EH (cell line): ENCODE measurements at places on chromosomes 1 and 21.
A peak's percentile ranks its signal among the peaks of the same experiment; 100 is the strongest.

- no peak for DNase-seq
Observed at GRCh38 chr21:14985306-14985705, 79.5 kb downstream of the NRIP1 start.

- no peak for DNase-seq
Observed at GRCh38 chr1:153133267-153133666, 17.4 kb downstream of the SPRR2G start.

GRCh38 chr1:184895086-184895485 is 79.2 kb downstream of the NIBAN1 start:
- no peak for DNase-seq

GRCh38 chr1:89085781-89086180 is 20.8 kb upstream of the GBP1 start:
- peak; percentile 58 for DNase-seq

DNA sequence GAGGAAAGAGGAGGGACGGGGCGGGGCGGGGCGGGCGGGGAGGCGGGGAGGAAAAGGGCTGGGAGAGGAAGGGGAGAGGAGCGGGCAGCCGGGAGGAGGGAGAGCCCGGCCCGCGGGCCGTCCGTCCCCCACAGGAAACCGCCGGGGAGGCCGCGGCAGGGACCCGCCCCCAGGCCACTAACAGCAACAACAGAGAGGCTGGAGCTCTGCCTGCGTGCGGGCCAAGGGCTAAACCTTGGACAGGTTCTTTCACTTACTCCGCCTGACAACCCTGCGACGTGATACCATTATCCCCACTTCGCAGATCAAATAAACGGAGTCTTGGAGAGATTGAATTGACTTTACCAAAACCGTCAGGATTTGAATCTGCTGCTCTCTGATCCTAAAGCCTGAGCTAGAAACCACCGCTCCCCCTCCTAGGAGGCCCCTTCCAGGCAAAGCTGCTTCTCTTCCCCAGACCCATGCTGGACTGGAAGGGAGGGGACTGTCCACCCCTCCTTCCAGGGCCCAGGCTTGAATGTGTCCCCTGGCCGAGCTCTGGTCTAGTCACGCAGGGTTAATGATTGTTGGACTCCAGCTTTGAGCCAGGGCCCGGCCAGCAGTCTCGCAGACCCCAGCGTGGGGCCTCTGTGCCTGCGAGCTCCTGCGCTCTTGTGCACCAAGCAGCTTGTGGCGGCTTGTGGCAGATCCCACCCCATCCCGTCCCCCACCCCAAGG is at the start of gene EVA1B:
TSS of gene EVA1B (minus strand) at position 10 of the 717 bp plus-strand sequence. CDS start 608 bp downstream, outside the sequence.
- DNase-seq = peak; percentile 93

DNA sequence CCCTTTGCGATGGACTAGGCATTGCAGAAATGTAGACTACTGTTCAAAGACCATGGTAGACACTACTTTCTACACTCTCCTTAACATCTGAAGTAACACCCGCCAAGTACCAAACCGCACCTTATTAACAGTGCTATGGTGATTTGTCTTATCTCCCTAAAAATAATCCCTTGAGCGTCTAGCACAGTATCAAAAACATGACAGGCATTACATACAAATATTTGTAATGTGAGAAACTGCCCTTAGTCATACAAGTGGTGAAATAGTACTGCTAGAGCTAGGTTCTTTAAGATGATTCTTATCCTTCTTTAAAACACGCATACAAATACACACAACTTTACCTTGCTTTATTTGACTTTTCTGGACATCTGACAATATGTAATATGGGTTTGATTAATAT is 27.2 kb downstream of the PUM1 start:
- DNase-seq = peak; percentile 71

GRCh38 chr21:17050156-17050555 is 462.7 kb upstream of the CXADR start:
- no peak for DNase-seq

GRCh38 chr1:25148673-25149300 is 83.5 kb downstream of the SYF2 start:
- DNase-seq = peak; percentile 30

DNA sequence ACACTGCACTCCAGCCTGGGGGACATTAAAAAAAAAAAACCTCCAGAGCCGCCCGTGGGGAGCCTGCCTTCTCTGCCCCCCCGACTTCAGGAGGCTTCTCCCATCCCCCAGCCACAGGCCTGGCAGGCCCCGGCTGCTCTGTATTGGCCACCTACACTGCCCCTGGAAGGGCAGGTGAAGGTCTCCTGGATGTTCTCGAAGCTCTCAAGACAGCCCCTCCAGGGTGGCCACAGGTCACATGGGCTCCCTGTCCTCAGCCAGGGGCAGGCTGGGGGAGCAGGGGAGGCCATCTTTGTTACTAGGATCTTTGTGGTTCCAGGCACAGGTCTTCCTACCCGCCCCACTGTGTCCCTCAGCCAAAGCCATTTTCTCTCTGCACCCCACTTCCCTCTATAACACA is 32.8 kb downstream of the PADI6 start:
- DNase-seq = no peak

DNA sequence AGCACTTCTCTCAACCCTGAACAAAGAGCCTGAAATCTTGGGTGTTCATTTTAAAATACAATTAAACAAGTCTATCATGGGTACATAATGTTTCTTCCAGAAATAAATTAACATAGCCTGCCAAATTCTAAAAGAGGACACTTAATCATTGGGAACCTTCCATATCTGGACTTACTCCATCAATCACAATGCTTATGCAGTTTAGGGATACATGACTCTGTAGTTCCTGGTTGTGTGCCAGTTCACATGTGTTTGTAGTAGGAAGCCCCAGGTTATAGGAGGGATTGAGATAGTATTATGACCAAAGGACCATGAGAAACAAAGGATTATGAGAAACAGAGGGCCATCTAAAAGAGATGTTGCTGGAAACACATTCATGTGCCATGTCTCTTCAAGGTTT is 19.1 kb upstream of the DAB1 start:
- no peak for DNase-seq

DNA sequence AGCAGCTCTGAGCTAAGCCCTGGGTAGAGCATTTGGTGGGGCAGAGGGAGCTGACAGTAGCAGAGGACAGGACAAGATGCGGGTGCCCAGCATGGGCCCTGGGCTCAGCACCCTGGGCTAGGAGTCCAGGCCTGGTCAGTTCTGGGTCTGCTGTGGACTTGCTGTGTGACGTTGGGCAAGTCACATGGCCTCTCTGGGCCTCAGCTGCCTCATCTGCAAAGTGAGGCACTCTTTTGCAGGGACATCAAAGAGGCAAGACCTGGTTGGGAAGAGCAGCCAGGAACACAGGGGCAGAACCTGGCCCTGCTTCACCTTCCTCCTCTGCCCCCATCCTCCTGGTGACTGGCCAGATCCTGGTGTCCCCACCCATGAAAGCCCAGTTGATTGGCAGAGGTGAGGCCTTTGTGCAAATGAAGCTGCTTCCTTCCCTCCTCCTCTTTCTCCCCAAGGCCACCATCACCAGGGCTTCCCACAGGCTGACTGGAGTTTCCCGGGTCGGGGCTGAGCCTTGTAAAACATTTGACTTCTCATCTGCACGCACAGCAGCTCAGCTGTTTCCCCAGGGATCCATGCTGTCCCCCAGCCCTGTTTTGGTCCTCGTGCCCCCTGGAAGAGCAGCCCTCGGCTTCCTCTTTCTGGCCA is 350.5 kb downstream of the MATN1 start:
- DNase-seq = peak; percentile 38

DNA sequence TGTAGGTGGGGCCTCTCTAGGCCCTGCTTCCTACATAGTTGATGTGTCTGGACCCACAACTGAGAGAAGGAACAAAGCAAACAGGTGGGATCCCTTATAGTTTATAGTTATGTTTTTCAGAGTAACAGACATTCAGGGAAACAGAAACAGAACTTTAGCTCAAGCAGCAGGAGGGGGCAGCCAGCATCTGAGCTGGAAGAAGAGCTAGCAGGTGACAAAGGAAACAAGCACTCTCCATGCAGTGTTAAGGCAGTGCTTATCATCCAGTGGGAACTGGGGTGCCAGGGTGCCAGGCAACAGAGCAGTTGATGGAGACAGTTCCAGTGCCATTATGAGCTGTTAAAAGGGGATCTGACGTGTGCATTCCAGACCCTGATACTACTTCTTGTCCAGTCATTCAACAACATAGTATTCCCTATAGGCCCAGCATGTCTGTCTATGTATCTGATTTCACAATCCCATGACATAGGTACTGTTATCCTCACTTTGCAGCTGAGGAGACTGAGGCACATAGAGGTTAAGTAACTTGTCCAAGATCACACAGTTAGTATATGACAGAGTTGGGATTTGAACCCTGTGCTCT is 13.5 kb downstream of the HIVEP3 start:
- DNase-seq = no peak

DNA sequence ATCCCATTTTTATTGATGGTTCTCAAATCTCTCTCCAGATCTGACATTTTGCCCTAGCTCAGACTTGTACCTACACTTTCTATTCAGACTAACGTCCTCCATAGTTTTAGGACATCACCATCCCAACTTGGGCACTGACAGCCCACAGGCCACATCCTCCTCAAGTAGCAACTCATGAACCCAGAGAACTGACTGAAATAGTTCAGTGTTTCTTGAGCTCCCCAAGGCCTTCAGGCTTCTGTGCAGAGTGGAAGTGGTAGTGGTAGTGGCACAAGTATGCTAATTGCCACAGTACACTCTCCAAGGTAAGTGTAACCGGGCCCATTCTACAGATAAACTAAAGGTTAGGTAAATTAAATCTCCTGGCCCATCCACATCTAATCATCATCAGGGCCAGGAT is 112.6 kb downstream of the SLC45A1 start:
- DNase-seq = no peak

- DNase-seq = peak; percentile 78
Observed at GRCh38 chr1:155989242-155990004, 11.1 kb upstream of the ARHGEF2 start.

DNA sequence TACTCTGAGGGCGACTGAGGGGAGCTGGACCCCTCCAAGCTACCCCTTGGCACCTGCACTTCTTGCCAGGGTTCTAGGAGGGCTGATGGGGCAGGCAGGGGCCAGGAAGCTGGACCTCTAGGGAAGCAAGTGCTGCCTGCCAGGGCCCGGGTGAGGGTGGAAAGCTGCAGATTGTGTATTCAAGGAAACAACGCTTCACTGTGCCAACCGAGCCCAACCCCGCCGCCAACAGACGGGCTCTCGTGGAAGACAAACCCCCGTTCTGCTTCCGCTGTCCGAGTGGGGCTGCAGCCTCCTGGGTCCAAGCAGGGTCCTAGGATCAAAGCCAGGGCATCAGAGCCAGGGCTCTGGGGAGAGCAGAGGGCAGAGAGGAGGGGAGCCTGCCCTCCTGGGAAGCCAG is 3.2 kb downstream of the EFHD2 start:
- DNase-seq = no peak

DNA sequence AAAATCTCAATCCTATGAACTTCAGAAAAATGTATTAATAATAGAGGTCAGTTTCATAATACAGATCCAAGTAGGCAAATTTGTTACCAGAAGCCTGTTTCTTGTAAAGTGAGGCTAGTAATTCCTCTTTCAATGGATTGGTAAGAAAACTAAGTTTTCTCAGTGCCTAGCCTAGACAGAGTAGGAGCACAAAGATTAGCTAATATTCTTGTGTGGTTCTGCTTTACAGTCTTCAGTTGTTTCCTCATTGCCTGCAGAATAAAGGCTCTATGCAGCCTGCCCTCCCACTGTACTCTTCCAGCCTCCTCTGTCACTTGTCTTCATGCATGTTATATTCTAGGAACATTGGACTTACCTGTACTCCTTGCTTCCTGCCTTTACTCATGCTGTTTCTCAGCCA is 2.4 kb upstream of the PPP1R15B start:
- DNase-seq = no peak

GRCh38 chr1:175217721-175218531 is 25.4 kb upstream of the KIAA0040 start:
- DNase-seq = no peak

DNA sequence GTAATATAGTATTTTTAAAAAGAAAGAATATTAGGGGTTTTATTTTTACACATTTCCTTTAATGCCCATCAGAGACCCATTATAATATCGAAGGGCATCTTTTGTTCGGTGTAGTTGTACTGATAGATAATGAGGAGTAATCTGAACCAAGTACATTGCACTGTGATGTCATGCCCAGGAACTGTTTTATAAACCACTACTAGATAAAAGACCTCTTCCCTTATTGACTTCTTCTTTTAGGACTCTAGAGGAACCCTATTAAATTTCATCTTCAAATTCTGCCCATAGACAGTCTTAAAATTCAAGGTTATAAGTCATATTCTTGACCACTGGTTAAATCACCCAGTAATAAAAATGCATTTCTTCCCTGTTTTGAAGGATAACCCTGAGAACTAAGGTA is 206.5 kb downstream of the NRIP1 start:
- DNase-seq = no peak

DNA sequence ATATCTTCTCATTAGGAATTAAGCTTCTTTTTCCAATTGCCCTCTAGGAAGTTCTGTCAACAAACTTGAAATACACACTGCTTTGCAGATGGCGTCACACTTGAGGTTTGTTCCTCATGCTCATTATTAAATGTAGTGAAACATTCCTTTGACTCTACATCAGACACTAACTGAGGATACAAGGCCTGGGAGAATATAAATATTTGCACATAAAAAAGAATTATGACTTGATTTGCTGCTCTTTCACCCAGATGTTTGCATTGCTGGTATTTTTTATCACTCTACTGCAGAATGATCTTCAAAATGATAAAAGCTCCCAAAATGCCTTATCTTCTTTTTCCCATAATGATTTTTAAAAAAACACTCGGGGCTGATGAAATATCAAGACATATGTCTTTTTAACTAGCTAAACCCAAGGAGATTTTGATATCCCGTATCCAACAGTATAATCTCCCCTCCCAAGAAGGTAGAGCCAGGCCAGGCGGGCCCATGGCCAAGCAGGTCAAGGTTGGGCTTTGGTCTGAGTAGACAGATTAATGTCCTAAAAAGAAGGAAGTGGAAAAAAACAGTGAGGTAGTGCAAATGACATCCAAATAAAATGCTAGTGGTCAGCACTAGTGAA is 264.6 kb downstream of the HHIPL2 start:
- DNase-seq = peak; percentile 98

- no peak for DNase-seq
Observed at GRCh38 chr1:172605641-172606040, 53.3 kb upstream of the FASLG start.

DNA sequence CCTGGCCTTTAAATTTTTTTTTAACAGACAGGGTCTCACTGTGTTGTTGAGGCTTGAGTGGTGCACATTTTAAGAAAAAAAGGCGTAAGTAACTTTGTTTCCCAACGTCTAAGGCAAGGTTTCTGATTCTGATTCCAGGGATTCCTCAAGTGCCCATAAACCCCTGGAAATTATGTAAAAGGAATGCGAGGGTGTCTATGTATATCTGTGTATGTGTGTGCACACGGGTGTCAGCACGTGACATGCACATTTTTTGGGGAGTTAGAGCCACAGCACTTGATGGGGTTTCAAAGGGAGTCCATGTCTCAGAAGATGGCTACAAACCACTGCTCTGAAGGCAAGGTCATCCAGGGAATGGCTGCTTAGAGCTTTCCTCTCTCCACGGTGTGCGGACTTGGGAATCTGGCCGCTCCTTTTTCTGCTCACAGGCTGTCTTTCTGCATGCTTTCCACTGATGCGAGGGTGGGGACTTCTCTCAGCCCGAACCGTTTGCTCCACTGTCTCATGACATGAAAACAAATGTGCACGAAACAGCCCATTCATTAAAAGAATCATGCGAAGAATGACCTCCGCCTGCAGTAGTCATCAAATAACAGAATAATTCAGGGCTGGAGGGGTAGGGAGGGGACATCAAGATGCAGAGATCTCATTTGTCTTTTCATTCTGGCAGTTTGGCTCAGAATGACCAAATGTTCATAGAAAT is 18.7 kb upstream of the RERE start:
- DNase-seq = peak; percentile 44
